ENCODE measurements at places on chromosomes 7 and 10.
A peak's percentile ranks its signal among the peaks of the same experiment; 100 is the strongest.

DNA sequence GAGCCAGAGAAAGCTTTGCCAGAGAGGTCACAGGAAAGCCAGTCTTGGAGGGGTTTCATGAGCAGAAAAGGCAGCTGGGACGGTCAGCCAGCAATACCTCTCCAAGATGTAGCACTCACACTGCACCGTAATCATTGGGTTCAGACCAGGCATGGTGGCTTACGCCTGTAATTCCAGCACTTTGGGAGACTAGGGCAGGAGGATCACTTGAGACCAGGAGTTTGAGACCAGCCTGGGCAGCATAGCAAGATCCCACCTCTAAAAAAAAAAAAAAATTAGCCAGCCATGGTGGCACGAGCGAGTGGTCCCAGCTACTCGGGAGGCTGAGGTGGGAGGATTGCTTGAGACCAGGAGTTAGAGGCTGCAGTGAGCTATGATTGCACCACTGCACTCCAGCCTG, 90.2 kb upstream of the CUX1 start:
- no peak for DNase-seq

DNA sequence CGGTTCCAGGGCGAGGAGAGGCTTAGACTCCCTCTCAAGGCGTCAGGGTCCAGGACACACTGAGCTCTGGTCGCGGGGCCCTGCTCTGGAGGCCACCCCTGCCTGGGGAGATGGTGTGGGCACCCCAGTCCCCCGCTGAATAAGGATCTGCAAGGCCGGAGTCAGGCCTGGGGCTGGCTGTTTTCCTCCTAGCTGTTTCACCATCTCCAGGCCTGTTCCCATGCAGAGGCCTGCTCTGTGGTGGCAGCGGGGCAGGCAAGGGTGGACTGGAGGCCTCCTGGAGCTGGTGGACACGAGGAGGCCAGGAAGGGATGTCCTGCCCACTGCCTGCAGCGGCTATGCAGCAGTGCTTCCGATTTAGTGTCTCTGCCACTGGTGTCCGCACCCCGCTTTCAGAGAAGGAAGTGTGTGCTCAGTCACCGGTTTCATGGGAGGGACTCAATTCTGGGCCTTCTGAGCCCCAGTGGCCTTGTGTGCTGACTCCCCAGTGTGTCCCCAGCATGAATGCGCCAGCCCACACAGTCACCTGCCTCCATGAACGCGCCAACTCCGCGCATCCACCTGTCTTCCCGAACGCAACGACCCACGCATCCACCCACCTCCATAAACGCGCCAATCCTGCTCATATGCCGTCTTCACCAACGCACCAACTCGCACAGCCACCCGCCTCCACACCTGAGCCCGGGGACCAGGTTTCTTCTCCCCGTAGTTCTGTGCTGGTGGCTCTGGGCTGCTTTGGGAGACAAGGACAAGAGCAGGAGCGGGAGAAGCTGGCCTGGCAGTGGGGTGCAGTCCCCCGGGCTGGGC, 14.5 kb upstream of the GPR146 start:
- DNase-seq, result no peak

- no peak for DNase-seq
Measured at GRCh38 chr10:14658331-14659127, 116.2 kb downstream of the FAM107B start.

- no peak for DNase-seq
Measured at GRCh38 chr7:41732843-41733306, 30.0 kb upstream of the INHBA start.

- DNase-seq, result no peak
Measured at GRCh38 chr10:34548466-34548865, 266.6 kb downstream of the PARD3 start.

- DNase-seq, result no peak
Measured at GRCh38 chr10:19930936-19931893, 115.0 kb downstream of the PLXDC2 start.

DNA sequence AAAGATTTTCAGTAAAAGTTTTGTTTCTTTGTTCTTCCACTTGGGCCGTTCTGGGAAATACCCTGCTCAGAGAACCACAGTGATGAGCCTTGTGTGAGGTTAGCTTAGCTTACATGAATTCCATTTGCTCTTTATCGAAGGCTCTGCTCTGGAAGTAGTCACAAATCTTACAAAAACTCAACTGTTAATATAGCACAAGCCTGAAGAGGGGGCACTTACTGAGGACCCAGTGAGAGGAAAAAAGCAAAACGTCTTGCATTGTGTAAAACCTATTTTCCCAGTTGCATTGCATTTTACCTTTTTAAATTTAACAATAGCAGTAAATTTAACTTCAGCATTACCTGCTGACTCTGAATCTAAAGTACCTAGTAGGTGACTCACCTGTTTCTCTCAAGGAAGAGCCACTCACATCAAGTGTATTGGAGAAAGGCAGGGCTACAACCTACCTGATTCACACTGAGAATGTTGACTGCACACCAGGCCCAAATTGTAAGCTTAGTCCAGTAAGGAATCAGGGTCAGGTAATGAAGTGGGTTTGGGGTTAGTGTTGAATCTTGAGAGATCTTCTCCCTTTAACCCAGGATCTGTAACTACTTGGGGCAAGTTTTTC, 42.3 kb downstream of the PPP1R17 start:
- no peak for DNase-seq

GRCh38 chr10:107444443-107444842, 279.9 kb upstream of the SORCS1 start:
- no peak for DNase-seq

GRCh38 chr10:387909-388660, 252.8 kb downstream of the ZMYND11 start:
- no peak for DNase-seq

DNA sequence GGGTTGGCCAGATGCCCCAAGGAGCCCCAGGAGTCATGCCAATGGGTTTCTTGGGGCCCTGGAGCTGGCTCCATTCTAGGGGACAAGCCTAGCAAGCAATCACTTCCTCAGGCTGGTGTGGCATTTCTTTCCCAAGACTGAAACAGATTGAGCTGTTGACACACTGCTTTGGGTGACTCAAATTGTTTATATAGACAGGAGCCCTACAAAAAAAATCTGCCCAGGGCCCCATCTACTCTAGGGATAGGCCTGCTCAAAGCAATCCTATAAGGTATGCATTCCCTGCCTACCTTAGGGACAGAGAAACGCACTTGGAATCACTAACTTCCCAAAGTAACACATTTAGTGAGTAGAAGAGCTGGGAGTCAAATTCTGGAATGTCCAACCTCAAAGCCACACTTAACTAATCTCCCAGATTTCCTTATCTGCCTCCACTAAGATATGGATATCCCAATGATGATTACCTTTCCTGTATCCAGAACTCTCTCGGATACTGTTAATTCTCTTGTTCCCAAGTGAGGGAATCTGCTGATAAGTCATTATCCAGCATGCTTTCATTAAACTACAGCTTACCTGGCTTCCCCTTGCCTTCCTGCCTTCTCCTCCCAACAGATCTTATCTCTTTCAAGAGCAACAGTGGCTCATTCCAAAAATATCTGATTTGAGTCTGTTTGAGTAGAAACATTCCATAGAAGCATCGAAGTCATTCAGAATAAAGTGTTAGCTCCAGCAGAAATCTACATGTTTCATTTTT, 3.1 kb downstream of the ABLIM1 start:
- no peak for DNase-seq

GRCh38 chr7:66043681-66044497, 31.7 kb upstream of the ASL start:
- DNase-seq, result peak; percentile 27

DNA sequence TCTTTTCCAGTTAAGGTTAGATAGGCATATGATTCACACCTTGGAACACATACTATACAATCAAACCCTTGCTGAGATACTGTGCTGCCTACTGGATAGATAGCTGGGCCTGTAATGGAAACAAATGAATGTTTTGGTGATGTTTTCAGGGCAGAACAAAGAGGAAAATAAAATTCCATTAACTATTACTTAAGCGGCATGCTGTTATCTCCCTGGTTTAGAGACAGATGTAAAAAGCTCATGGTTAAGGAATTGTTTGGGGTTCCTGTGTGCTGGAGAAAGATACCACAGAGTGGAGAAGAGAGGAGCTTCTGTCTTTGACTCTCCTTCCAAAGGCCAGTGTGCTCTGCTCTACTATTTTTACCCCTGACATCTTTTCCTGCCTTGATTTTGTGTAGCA, 341.1 kb downstream of the PLXDC2 start:
- no peak for DNase-seq

- no peak for DNase-seq
Measured at GRCh38 chr7:45919231-45919784, 1.8 kb downstream of the IGFBP3 start.

GRCh38 chr10:114822444-114823076, 980 bp downstream of the FHIP2A start:
- DNase-seq, result peak; percentile 26

GRCh38 chr10:63738410-63738809, 217.2 kb downstream of the REEP3 start:
- DNase-seq, result no peak

DNA sequence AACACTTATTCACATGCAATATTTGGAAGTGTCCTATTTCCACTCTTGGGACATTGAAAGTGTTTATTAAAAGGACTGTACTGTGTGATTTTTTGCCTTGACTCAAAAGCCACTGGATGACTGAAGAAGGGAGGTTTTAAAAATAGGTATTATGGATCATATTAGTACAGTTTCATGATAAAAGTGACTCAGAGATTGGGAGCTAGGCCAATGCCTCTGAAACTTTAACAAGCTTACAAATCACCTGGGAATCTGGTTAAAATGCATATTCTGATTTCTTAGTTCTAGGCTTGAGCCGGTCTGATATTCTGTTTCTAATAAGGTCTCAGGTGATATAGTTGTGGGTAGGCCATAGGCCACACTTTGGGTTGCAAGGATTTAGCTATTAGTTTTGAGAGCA, 191.2 kb downstream of the PLXDC2 start:
- no peak for DNase-seq

DNA sequence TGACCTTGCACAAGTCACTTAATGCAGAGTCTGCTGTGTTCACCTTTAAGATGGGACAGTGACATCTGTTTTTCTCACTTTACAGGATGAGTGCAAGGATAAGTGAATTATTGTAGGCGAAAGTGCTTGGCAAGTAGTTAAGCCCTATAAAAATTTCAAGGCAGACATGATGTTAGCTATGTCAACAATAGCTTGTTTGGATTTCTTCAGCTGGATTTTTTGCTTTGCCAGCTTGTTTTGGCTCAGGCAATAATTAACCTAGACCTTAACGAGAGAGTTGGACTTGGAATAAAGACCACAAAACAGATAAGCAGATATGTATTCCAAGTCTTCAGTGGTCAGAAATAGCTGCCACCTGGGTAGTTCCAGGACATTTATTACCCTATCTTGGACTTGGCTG, 255.2 kb downstream of the ARL4A start:
- DNase-seq, result no peak

DNA sequence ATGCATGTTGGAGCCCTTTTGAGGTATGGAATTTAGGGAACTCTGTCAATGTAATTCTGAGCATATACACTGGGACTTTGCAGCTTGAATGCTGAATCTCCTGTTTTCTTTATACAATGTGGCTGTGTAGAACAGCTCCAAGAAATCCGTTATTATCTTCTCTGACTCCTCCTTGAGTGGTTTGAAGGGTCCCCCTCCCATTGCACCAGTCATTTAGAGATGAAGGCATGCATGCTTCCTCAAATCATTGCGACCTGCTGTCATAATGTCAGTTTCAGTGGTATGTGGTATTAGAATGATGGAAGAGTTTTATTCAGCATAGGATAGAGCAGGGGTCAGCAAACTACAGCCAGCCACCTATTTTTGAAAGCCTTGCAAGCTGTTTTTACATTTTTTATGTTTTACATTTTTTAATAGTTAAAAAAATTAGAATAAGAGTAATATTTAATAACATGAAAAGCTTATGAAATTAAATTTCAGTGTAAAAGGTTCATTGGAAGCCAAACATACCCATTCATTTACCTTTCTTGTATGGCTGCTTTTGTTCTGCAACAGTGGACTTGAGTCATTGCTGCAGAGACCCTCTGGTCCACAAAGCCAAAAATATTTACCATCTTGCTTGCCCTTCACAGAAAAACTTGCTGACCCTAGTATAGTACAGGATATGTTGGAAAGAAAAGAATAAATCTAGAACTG, 8.1 kb downstream of the STK17A start:
- DNase-seq, result peak; percentile 59

DNA sequence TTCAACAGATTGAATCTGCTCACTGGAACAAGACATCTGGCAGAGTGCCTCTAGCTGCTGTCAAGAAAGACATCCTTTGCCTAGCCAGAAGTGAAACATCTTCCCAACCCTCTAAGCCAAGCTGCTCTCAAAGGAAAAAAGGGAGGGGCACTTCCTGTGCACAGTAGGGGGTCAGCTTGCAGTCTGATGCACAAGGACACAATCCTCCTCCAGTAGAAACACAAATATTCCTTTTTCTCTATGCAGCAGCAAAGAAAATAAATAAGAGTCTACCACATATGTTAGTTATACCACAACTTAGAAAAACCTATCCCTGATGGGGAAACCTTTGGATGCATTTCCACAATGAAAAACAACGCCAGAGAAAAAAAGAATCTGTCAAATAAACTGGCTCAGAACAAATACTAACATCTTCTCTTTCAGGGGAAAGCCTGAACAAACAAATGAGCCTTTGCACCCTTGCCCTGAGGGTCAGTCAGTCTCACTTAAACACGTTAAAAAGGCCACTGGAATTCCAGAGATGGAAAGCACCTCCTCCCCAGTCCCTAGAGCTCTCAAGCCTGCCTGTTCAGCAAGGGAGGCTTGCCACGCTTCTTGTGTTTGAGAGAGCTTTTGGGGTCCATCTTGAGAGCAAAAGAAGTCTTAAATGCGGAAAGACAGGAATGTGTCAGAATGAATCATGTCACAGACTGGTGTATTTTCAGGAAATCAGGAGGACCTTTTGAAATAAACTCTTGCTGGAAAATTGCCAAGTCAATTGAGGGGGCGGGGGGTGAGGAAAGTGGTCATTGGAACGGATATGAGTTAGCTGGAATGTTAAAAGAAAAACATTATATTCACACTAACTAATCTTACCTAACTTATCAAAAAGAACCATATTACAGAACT, 7.5 kb downstream of the LAMB1 start:
- DNase-seq, result no peak

DNA sequence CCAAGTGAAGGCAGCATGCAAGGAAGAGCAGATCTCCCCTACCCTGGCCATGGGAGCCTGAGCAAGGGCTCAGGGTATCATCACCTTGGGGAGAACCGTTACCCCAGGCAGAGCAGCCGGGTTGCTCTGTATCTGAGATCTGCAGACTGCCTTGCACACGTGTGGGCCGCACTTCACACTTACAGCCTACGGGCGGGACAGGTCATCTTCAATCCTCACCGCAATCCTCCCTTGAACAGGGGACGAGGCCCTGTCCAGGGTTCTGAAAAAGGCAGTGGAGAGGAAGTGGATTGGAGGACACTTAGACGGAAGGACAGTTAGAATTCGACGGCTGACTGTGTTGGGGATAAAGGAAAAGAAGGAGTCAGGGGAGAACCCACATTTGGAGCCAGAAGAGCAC, 51.4 kb downstream of the NPS start:
- no peak for DNase-seq

Measured in activated naive CD8-positive, alpha-beta T cell treated with anti-CD3 and anti-CD28 coated beads for 36 hours (primary cell).